ENCODE measurements at places on chromosomes 2 and 18.
A peak's percentile ranks its signal among the peaks of the same experiment; 100 is the strongest.

GRCh38 chr2:182207049-182207746, 219.6 kb downstream of the PDE1A start:
- no peak for DNase-seq

GRCh38 chr2:176647325-176648165, 378.3 kb downstream of the MTX2 start:
- no peak for DNase-seq

DNA sequence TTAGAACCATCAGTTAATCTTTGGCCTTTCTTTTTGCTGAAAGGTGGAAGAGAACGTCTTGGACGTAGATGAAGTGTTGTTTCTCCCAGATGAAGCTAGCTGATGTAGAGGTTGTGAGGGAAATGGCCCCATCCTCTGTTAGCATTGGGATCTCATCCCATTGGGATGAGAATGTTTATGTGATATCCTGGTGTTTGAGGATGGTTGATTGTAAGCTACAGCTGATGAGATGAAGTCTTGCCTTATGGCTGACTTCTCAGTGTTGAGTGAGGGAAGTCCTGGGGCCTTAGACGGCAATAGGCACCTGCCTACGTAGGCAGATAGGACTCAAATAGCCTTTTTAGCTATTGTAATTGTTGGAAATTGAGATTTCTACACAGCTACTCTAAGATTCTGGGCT, 211.3 kb downstream of the MYCN start:
- no peak for DNase-seq

GRCh38 chr2:240582781-240583180, 3.8 kb upstream of the CAPN10 start:
- peak; percentile 38 for DNase-seq

- DNase-seq: peak; percentile 89
Measured at GRCh38 chr2:52918551-52918950, 849.1 kb upstream of the CHAC2 start.

DNA sequence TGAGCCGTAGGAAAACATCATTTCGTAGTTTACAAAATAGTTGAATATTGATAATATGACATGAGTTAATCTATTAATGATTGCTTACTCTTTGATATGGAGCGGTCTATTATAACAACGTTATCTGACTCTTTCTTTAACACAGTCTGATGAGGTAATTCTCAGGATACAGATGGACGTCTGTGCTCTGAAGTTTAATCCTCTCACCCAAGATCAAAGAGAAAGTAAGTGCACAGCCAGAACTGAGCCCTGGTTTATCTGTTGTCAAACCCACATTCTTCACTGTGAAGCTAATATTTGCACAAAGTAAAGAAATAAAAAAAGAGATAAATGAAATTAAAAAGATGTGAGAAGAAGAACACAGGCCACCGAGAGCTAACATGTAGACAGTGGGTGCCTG, 190.9 kb upstream of the COPS8 start:
- no peak for DNase-seq

DNA sequence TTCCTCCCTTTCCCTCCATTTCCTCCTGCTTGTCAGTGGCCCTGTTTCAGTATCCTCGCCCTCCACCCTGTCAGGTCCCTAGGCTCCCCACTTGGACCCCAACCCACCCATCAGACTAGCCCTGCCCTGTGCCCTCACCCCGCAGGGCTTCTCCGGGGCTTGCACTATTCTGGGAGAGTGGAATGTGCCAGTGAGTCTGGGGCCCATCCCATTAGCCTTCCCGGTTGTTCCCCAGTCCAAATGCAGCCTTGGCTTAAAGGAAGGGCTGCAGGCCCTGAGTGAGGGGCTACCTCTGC, 45.5 kb downstream of the MYO7B start:
- no peak for DNase-seq

DNA sequence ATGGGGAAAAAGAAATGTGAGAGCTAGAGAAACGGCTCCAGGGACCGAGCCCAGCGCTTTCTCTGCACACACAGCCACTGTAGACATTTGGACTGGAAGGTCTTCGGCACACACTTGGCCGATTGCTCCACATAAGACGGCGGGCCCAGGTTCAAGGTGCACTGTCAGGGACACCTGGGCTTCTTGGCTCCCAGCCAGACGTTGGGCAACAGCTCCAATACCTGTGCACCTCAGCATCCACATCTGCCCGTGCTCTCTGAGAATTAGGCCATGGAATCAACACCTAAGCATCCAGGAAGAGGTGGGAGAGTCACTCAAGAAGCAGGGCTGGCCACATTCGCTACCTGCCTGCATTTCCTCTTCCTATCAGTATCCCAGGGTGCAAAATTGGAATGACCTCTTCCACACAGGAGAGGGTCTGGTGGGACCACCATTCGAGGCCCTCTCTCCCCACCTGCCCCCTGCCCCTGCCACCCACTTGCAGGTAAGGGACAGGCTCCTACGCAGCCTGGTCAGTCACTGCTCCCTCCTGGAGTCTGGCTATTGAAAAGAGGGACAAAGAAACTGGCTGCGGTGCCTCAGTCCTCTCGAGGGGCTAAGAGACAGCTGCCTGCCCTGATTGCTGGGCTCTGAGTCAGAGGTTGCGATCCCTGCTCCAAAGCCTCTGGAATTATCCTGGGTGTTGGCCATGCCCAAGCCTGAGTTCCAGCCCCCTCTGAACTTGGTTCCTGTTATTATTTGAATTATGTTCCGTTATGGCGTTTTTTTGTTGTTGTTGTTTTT, 40.1 kb upstream of the TAF1B start:
- DNase-seq: no peak

DNA sequence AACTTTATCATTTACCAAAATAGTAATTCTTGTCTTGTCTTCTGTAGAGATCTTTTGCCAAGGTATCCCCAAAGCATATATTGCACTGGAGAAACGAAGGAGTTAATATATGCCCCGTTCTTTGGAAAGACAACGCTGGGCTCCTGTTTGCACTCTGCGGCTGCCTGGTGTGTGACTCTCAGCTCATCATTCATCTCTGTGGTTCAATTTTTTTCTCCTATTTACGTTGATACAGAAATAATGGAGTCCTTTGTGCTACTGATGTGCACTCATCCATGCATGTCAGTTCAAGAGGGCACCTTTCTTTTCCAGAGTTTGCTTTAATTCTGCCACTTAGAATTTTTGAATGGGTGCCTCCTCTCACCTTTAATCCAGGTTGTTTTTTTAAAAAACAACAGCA, 655.5 kb downstream of the DCDC2C start:
- no peak for DNase-seq

GRCh38 chr18:49015886-49016647, 65.3 kb upstream of the SMAD7 start:
- no peak for DNase-seq

DNA sequence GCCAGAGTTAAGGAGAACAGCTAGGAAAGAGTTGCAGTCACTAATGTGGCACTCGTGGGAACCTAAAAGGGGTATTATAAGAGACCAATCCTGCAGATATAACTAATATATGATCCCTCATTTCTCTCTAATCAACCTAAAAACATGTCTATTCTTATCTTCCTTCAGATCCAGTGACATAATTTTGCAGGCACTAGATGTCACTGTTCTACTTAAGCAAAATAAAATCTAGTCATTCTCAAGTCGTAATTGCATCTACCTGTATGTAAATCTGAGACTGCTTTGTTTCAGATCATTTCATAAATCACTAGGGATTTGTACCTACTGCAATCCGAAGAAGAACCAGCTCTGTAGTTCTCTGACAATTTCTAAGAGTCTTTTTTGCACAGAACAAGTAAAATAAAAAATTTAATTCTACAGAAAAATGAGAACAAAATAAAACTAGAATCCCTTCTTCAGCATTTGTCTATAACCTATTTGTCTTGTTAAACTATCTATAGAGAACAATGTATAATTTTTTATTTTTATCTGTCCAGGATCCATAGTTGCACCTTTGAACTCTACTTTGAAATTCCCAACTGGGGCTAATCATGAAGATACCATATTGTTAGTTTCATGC, 56.5 kb upstream of the ERBB4 start:
- peak; percentile 42 for DNase-seq

- peak; percentile 8 for DNase-seq
Measured at GRCh38 chr2:156192468-156192867, 140.1 kb downstream of the NR4A2 start.

GRCh38 chr2:176484838-176485237, 215.6 kb downstream of the MTX2 start:
- DNase-seq: no peak

DNA sequence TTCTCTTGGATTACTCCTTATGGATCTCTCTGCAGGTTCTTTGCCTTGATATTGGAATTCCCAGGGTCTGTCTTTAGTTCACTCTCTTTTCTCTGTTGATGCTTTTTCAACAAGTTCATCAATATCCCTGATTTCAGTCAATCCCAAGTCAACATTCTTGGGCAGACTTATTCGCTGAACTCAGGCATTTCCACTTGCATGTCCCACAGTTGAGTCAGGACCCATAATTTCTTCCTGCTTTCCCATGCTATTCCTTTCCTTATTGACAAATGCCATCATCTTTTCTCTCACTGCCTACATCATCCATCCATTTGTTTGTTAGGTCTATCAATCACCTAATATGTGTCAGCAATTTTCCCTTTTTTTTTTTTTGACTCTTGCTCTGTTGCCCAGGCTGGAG, 11.6 kb downstream of the GPD2 start:
- no peak for DNase-seq

GRCh38 chr2:119338826-119339561, 27.6 kb downstream of the C2orf76 start:
- DNase-seq: no peak

Measured in iris pigment epithelial cell (primary cell).